ENCODE measurements at places on chromosomes 12 and 14.

DNA sequence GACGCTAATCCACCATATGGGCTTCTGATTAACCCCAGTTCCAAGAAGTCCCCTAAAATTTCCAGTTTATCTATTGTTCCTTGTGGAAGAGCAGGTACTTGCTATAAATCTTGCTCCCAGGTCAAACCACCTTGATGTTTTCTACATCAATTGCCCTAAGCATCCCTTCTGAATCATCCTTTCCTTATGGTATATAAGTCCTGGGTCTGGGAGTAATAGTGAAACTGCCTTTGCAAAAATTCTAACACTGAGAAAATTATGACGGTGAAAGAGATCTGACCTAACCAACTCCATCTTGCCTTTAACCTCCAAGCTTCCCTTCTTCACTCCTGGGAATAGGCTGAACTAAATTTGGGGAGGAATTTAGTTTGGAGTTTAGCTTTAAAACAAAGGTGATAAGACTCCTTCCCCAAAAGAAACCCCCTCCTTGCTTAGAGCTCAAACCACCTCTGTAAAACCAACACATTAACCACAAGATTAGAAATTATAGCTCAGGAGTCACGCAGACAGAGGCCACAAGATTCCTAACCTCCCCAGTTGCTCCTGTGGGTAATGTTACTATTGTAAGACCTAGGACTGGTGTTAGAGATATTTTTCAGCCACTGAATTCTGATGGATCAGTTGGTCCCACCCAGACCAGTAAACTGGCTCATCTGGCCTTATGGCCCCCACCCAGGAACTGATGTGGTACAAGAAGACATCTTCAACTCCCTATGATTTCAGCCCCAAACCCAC is 33.8 kb upstream of the DTX1 start:
- no peak for DNase-seq

- DNase-seq: no peak
These were observed 207.9 kb downstream of the EFCAB11 start for GRCh38 chr14:89746654-89747053.

DNA sequence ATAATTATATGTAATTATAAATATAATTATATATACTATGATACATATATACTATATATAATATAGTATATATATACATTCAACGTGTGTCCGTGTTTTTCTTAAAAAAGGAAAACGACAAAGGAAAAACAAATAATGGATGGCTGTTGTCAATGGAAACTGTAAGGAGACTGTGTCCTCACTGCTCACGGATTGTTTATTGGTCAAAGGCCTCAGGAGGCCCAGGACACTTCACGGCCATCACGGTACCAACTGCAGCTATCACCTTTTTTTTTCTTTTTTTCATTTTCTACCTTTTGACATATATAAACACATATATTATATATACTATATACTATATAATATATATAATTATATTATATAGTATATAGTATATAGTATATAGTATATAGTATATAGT is 113.4 kb downstream of the SPTSSA start:
- DNase-seq: no peak

DNA sequence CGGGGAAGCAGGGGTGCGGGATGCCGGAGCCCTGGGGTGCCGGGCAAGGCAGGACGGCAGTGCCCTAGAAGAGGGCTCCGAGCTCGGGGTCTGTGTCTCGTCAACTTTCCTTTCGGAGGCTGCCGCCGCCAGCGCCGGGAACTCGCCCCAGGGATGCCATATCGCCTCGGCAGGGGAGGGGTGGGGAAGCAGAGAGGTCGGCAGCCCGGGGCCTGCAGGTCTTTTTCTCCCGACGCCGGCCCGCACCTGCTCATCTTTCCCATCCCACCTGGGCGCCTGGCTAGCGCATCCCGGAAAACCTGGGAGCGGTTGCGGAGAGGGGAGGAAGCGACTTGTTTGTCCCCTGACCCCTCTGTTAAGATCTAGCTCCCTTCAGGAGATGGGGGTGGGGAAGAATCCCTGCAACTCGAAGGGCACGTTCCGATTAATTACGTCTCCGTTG is 547 bp downstream of the CNTN1 start:
- no peak for DNase-seq

- no peak for DNase-seq
These were observed 96.6 kb downstream of the CFAP54 start for GRCh38 chr12:96585977-96586376.

DNA sequence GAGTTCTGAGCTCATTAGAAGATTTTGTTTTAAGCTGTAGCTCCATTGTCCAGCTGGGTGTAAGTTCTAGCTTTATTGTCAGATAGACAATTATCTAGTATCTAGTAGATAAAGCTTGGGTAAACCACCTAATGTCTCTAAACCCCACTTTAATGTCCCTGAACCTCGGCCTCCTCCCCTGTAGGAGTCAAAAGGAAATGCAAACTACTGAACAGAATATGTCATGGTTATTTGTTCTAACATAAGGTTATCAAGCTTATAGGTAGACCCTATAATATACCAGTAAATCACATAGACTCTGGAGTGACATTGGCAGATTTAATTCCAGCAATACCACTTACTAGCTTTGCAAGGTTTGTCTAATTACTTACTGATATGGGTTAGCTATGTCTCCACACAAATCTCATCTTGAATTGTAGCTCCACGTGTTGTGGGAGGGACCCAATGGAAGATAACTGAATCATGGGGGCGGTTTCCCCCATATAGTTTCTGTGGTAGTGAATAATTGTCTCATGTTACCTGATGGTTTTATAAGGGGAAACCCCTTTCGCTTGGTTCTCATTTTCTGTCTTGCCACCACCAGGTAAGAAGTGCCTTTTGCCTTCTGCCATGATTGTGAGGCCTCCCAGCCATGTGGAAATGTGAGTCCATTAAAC is 29.4 kb downstream of the BCAT1 start:
- DNase-seq: no peak

Data from Daoy (cell line).